ENCODE measurements at places on chromosomes 13 and 19. TPM values are rescaled to one million over a fixed set of nuclear protein-coding genes. Genes with fewer than 3 reads are reported as not detected.

Gene SELENOV
- not detected for total RNA-seq

- no peak for DNase-seq
Observed at GRCh38 chr19:5103812-5104410, 135.0 kb downstream of the KDM4B start.

Gene NLRP5
- not detected for total RNA-seq

DNA sequence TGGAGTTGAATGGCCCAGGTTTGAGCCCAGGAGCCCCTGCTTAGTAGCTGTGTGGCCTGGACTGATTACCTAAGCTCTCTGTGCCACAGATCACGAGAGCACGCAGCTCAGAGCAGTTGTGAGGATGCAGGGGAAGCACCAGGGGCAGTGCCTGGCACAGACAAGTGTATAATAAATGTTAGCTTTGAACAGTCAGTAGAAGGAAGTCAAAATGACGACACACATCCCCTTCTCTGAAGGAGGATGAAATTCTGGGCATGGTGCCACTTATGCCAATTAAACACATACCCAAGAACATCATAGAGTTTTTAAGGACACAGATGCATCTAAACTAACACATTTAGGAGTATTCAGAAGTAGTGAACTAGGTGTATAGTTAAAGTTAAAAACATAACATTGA, 24.9 kb upstream of the SIGLEC11 start:
- DNase-seq: no peak

- no peak for DNase-seq
Observed at GRCh38 chr13:55013051-55013450, 1984.4 kb downstream of the OLFM4 start.

DNA sequence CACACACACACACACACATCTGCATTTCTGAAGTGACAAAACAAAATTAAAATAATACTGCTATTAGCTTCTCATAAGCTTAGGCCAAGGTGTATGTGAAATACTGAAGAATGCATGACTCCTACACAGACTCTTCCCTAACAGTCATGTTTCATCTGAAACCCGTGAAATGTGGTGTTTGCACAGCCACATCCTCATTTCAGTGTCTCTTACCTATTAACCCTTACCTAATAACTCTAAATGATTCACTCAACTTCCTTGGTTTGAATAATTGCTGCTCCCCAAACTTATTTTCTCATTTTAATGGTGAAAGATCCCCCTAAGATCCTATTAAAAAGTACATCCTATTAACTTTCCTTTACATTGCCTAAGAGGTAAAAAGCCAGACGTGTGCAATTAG, 117.6 kb downstream of the MIPEP start:
- no peak for DNase-seq

Gene NDFIP2
- 31.8 TPM for total RNA-seq

DNA sequence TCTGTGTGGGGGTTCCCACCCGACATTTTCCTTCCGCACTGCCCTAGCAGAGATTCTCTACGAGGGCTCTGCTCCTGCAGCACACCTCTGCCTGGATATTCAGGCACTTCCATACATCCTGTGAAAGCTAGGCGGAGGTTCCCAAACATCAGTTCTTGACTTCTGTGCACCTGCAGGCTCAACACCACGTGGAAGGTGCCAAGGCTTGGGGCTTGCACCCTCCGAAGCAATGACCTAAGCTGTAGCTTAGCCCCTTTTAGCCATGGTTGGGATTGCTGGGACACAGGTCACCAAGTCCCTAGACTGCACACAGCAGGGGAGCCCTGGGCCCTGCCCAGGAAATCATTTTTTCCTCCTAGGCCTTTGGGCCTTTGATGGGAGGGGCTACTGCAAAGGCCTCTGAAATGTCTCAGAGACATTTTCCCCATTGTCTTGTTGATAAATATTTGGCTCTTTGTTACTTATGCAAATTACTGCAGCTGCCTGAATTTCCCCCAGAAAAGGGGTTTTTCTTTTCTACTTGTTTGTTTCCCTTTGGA, 1004.8 kb downstream of the OLFM4 start:
- no peak for DNase-seq

- no peak for DNase-seq
Observed at GRCh38 chr13:99051768-99052455, 74.0 kb upstream of the DOCK9 start.

GRCh38 chr19:17243830-17244617, 1.7 kb downstream of the NR2F6 start:
- peak; percentile 72 for DNase-seq

Gene ERVK3-1
- 32.9 TPM for total RNA-seq

Gene GPR18
- total RNA-seq: not detected

GRCh38 chr19:23981863-23982262, 67.2 kb downstream of the ZNF726 start:
- DNase-seq: no peak

Gene PRX
- 801 TPM for total RNA-seq

GRCh38 chr19:29610574-29611271, 4.6 kb downstream of the POP4 start:
- DNase-seq: peak; percentile 91

DNA sequence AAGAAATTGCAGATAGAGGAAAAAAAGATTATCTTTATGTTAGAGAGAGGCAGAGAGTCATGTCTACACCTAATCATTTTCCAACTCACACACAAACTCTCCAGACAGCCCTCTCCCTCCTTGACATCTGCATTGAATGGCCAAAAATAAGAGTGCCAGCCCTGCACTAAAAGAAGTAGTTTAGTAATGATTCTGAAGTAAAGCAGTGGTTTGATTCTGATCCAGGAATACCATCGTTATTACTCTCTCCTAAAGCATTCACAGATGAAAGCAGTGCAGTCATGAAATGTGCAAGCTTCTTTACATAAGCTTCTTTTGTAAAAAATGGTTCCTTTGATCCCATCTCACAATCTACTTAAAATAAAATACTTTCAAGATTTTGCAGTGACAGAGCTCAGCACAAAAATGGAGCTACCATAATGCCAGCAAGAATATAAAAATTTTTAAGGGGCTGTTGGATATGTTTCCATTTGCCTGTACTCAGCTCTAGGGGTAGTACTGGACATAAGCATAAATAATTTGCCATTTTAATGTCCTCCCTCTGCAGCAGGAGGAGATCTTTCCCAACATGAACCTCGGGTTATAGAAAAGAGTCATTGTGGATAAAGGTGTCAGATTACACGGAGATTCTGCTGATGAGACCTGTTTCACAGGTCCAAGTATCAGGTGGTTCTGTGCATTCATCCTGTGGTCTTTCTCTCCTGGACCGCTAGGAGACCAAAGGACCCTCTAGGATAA, 406.3 kb downstream of the DCT start:
- no peak for DNase-seq

- DNase-seq: no peak
Observed at GRCh38 chr13:98345107-98345935, 168.3 kb upstream of the RNF113B start.

Gene GTPBP3
- total RNA-seq: 22.0 TPM

Gene PRR20C
- total RNA-seq: not detected

Gene SHISA7
- total RNA-seq: 9.0 TPM

DNA sequence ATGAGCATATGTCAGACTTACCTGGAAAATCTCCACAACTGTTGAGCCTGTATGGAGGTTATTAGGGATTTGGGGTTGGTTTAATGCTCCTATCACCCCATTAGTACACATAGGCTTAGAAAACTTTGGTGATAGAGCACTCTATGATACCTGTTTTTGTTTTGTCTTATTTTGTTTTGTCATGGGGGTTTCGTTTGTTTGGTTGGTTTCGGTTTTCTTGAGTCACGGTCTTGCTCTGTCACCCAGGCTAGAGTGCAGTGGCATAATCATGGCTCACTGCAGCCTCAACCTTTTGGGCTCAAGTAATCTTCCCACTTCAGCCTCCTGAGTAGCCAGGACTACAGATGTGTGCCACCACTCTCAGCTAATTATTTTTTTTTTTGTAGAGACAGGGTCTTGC, 70.0 kb downstream of the MZT1 start:
- no peak for DNase-seq

Gene PGLYRP1
- 3.2 TPM for total RNA-seq

- no peak for DNase-seq
Observed at GRCh38 chr19:5809053-5809452, 4.2 kb downstream of the NRTN start.

DNA sequence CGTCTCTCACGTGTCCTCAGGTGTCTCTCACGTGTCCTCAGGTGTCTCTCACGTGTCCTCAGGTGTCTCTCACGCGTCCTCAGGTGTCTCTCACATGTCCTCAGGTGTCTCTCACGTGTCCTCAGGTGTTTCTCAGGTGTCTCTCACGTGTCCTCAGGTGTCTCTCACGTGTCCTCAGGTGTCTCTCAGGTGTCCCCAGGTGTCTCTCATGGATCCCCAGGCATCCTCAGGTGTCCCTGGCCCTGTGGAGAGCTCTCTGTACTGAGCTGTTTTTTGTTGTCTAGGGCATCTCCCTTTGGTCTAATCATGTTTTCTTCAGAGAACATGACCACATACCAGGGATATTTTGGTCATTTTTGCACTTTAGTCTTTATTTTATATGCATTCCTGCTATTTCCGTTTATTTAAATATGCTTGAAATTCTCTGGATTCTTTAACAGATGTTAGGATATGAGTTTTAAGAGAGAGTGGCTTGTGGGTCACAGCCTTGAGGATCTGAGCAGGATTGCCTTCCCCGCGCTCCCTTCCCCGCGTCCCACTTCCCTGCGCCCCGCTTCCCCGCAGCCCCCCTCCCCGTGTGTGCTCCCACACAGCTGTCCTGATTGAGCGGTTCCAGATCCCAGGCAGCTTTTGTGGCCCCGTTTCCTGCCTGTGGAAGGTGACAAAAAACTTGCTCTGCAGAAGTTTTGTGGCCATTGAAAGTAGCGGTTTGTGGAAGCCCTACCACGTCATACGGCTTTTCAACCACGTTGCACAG, 31.9 kb downstream of the ATP4B start:
- peak; percentile 42 for DNase-seq

Gene ZNF208
- total RNA-seq: 11.7 TPM

- DNase-seq: no peak
Observed at GRCh38 chr19:43498233-43498842, 6.2 kb downstream of the PHLDB3 start.

Gene ITPKC
- 26.2 TPM for total RNA-seq

Gene INSL3
- not detected for total RNA-seq

Gene FFAR1
- total RNA-seq: not detected

- no peak for DNase-seq
Observed at GRCh38 chr19:2381148-2381820, 21.2 kb downstream of the TMPRSS9 start.

- no peak for DNase-seq
Observed at GRCh38 chr13:94656766-94657165, 55.1 kb downstream of the GPR180 start.

- no peak for DNase-seq
Observed at GRCh38 chr13:71906448-71906847, 39.4 kb upstream of the DACH1 start.

DNA sequence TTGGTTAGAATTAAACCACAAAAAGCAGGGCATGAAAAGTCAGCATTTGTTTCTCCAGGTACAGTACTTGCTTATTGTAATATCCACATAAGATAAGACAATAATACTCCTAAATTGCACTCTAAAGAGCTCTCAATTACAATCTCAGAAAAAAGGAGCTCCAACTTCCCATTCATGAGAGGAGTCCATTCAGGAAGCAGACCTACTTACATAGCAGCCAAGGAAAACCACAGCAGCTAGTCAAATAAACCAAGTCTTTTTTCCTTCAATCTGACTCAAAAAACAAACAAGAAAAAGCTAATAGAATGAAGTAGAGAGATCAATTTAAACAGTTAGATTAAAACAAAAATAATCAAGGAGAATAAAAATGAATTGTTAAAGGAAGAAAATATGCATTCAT, 885.2 kb upstream of the SLITRK6 start:
- no peak for DNase-seq

DNA sequence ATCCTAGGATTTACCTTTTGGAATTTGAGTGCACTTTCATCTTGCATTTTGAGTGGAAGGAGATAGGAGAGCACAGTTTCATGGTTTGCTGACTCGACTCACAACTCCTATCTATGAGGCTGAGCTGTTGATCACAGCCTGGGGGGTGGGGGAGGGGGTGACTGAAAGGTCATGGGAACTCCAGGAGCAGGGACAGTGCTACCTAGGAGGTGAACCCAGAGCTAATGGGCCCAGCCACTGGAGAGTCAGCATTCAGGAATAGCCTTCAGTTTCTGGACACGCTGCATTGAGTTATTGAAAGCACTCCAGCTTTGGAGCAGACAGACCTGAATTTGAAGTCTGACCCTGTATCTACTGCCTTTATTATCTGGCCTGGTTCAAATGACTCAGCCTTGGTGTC, 339.9 kb downstream of the SLC7A1 start:
- no peak for DNase-seq

GRCh38 chr13:31437975-31438374, 238.2 kb downstream of the B3GLCT start:
- no peak for DNase-seq

DNA sequence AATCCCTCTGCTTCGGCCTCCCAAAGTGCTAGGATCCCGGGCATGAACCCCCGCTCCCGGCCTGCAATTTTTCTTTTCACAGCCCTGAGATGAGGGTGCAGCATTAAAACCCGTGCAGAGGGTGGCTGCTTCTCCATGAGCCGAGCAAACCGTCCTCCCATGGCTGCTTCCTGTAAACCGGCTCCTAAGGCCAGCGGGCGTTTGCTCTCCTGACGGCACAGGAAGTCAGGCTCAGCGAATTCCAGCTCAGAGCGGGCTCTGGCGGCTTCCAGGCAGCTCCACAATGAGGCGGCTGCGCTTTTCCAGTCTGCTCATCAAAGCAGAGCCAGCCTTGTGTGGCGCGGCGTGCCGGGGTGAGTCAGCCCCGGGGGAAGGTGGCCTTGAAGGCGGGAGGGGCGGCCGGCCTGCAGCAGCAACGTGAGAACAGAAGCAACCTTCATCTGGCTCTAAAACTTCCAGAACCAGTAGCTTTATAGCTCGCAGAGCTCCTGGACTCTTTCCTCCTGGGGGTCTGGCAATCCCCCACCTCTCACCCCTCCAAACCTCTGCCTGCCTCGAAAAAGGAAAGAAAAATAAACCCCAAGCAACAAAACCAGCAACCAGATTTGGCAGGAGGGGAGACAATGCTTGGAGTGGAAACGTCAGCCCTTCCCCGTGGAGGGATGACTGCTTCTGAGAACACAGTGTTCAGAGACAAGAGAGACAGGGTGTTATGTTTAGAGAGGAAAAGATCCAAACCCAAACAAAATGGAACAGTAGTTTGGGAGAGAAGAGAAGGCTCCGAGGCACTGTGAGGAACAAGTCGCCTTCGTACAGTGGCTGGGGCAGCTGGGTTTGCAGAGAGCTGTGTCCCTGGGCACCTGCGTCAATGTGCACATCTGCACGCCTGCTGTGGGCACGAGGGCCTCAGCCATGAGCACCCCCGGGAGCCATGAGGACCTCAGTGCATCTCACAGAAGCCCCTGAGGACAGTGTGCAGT, 67.8 kb downstream of the GADD45B start:
- DNase-seq: peak; percentile 93

Gene CYP2F1
- total RNA-seq: not detected
